ENCODE measurements at places on chromosomes 11 and 22.

- no peak for DNase-seq
These were observed 61.6 kb downstream of the C22orf31 start for GRCh38 chr22:28999919-29000556.

DNA sequence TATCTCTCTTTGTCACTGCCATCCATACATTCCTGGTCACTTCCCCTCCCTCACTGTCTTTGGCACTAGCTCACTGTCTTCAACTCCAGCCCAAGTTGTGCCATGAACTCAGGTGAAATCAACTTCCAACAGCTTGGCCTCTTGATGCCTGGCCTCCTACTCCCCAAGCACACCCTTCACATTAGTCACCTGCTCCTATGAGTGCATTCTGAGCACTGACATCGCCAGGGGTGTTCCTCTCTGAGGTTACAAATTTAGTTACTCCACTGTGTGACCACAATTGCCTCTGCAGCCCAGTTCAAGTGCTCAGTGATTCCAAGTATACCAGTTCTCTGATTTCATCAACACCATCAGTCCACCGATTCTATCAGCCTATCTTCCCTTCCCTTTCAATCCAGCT lies 10.8 kb downstream of the DRD2 start:
- no peak for DNase-seq

DNA sequence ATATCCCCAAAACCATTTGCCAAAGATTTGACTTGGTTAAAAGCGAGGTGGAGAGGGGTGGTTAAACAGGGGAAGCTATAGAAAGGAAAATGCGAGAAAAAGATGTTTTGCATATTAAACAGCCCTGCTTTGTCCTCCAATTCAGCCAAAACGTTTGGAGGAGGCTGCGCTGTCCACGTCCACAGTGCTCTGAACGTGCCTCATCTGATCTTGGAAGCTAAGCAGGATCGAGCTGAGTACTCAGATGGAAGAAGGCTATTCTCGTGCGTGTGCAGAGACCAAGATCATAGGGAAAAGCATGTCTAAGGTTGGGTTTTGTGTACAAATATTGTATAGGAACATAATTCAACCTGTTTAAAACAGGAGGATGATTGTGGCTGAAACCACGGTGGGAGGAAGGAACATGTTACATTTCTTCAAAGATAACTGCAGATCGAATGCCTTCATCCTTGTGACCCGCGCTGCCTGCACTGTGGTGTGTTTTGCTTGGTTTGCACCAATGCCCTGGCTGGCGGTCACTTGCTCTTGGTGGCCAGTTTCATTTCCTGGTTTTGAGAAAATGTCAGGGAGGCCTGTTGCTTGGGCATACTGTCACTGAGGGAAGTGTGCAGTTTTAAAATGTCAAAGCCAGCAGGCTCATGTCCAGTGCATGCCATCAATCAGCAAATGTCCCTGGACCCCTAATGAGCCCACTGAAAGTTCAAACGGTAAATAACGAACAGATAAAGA lies 40.4 kb downstream of the FLI1 start:
- peak; percentile 75 for DNase-seq

DNA sequence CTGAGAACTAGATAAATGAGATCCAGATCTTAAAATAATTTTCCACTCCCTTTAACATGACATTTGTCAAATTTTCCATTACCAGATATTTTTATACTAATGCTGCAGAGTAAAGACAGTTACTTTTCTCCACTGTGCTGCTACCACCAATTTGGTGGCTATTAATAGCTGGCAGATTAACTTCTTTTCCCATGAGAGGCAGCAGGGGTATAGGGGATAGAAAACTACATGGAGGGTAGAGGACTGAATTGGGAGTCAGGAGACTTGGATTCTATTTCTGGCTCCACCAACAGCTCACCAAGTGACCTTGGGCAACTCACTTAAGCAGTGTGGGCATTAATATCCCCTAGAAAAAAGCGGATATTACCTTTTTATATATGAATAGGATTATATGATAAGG lies 69.2 kb downstream of the KIF18A start:
- no peak for DNase-seq

- peak; percentile 91 for DNase-seq
These were observed at the start of gene GRK3 for GRCh38 chr22:25564320-25564978. GRK3 (plus strand) TSS chr22:25564675; CDS start chr22:25565041, 366 bp downstream.

GRCh38 chr11:128294671-128295050 lies 292.7 kb downstream of the ETS1 start:
- DNase-seq: no peak

DNA sequence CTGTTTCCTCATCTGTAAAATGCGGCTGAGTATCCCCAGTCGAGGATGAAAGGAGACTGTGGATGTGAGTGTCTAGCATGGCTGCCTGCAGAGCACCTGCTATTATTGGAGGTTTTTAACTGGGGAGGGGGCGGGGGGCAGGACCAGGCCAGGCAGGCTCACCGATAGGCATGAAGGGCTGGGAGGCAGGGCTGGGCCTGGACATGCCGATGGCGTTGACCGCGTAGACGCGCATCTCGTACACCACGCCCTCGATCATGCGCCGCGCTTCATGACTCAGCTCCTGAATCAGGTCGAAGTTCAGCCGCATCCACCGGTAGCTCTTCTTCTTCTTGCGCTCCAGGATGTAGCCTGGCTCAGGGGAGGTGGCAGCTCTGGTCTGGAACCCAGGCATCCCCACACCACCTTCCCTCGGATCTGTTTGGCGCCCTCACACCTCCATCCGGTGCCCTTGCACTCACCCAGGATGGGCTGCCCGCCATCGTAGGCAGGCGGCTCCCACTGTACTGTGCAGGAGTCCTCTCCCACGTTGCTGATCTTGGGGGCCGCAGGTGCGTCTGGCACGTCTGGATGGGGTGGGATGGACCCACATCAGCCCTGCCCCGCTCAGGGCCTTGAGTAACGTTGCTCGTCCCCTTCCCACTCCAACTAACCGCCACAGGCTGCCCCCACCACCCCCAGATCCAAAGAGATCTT lies 15.1 kb downstream of the MYBPC3 start:
- no peak for DNase-seq

DNA sequence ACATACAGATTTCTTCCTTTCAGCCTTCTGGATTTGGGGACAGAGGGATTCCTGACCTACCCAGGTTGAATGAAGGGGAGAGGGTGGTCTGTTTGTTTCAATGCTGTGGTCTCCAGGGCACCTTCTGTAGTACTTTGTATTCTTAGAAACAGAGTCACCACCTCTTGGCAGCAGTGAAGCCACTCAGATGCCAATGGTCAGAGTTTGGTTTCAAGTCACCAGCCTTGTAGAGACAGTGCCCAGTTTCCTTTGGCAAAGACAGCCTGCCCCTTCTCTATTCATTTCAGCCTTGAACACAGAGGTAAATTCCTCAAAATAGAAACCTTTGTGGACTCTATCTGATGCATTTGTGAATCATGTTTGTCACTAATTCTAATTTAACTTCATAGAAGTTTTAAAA lies 111.7 kb upstream of the RASSF10 start:
- no peak for DNase-seq
